ENCODE measurements at places on chromosomes 6 and 20.

DNA sequence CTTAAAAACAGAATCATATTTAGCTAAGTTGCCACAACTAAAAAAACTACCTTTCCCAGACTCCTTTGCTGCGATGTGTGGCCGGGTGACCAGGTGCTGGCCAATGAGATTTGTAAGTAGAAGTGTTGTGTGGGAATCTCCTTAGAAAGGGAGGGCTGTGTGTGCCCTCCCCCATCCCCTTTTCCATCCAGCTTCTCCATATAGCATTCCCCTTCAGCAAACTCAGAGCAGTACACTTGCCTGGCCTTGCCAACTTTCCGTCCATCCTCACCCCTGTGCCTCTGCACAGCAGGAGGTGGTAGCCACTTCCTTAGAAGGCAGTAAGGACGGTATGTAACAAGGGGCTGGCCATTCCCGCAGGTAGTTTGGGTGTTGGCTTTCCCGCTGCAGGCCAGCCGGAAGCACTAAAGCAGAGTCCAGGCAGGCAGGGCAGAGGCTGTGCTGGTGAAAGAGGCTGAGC lies 22.3 kb upstream of the KCNK16 start:
- DNase-seq: no peak

GRCh38 chr6:142014515-142014914 lies 118.2 kb upstream of the GJE1 start:
- DNase-seq: no peak

GRCh38 chr20:41047975-41048305 lies 19.3 kb downstream of the TOP1 start:
- DNase-seq: no peak

GRCh38 chr6:53067849-53068361 lies 2.7 kb downstream of the FBXO9 start:
- no peak for DNase-seq

- DNase-seq: no peak
Measured at GRCh38 chr6:166778046-166778445, 151.0 kb upstream of the RPS6KA2 start.
